ENCODE measurements at places on chromosomes 5 and 9. TPM values are rescaled to one million over a fixed set of nuclear protein-coding genes. Genes with fewer than 3 reads are reported as not detected.

TRIM52 gene
- total RNA-seq: 15.6 TPM

AJM1 gene
- total RNA-seq: 1.1 TPM

EDIL3 gene
- total RNA-seq: 48.1 TPM

ORM2 gene
- not detected for total RNA-seq

THBS4 gene
- 1.5 TPM for total RNA-seq

SERINC5 gene
- total RNA-seq: 17.1 TPM

CKMT2 gene
- not detected for total RNA-seq

PDE6A gene
- total RNA-seq: not detected

CTXN3 gene
- total RNA-seq: not detected

SV2C gene
- total RNA-seq: 0.08 TPM

CENPP gene
- total RNA-seq: 19.7 TPM

FBXL7 gene
- total RNA-seq: 12.6 TPM

SKIC3 gene
- total RNA-seq: 163 TPM

PLAC8L1 gene
- total RNA-seq: not detected

IFNA2 gene
- not detected for total RNA-seq

ALDH7A1 gene
- 67.5 TPM for total RNA-seq

CHSY3 gene
- total RNA-seq: 2.9 TPM

CCL19 gene
- total RNA-seq: not detected

FAM221B gene
- not detected for total RNA-seq

GARIN3 gene
- not detected for total RNA-seq

MLANA gene
- total RNA-seq: not detected

PCDHGB4 gene
- total RNA-seq: 17.4 TPM

AFAP1L1 gene
- total RNA-seq: 10.8 TPM

PANK3 gene
- total RNA-seq: 35.3 TPM

DMRT3 gene
- total RNA-seq: not detected

PRDM9 gene
- not detected for total RNA-seq

SLCO4C1 gene
- 0.09 TPM for total RNA-seq

NCS1 gene
- 10.7 TPM for total RNA-seq

F2RL1 gene
- total RNA-seq: 3.1 TPM

HAND1 gene
- not detected for total RNA-seq

BSPRY gene
- not detected for total RNA-seq

ABO gene
- total RNA-seq: not detected

GCNT4 gene
- 2.5 TPM for total RNA-seq

MYORG gene
- 1.3 TPM for total RNA-seq

RASA1 gene
- total RNA-seq: 31.0 TPM

KIF4B gene
- total RNA-seq: not detected

PFN3 gene
- not detected for total RNA-seq

INSL4 gene
- total RNA-seq: not detected

GDNF gene
- total RNA-seq: 0.54 TPM

SLC6A3 gene
- not detected for total RNA-seq

IL17B gene
- total RNA-seq: not detected
